ENCODE measurements at places on chromosomes 16 and 17.

- DNase-seq = no peak
Observed at GRCh38 chr16:70689970-70690891, 4.4 kb upstream of the MTSS2 start.

DNA sequence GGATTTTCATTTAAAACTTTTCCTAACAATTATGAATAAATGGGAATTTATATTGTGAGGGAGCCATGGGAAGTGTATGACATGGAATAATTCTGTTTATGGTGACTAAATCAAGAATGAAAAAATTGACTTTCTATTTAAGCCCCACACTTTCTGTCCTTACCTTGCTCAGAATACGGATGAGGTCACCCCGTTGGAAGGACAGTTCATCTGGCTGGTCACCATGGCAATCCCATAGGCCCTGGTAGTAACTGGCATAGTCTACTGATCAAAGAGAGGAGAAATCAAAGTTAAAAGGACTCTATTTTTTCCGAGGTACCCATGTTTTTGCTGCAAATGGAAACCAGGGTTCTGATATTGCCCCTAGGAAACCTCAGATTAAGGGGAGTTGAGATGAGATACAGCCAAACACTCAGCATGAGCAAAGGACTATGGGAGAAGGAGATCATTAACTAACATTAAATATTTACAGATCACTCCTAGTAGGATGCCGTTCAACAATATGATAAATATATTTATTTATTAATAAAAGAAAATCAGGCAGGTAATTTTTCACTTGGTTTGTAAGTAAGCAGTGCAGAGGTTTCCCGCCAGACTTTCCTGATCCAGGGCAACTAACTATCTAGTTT, 54.9 kb downstream of the SNX11 start:
- no peak for DNase-seq

DNA sequence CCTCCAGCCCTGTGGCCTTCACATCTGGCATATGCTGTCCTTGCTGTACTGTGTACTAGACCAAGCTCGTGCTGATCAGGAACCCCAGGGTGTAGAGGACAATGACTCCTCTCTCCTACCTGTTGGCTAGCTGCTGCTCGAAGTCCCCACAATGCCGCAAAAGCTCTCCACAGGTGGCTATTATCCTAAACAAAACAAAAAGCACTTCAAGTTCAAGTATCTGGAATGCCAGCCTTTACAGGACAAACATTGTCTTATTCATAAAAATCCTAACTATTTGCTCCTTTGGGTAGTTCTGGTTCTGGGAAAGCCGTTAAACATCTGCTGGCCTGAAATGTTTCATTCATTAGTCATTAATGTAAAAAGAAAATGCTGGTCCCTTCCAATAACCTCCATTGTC, 42.8 kb downstream of the COG7 start:
- DNase-seq = no peak

GRCh38 chr17:34892461-34893249, 68.6 kb downstream of the CCT6B start:
- DNase-seq = peak; percentile 46

GRCh38 chr16:86806838-86807351, 228.5 kb downstream of the FOXL1 start:
- no peak for DNase-seq

DNA sequence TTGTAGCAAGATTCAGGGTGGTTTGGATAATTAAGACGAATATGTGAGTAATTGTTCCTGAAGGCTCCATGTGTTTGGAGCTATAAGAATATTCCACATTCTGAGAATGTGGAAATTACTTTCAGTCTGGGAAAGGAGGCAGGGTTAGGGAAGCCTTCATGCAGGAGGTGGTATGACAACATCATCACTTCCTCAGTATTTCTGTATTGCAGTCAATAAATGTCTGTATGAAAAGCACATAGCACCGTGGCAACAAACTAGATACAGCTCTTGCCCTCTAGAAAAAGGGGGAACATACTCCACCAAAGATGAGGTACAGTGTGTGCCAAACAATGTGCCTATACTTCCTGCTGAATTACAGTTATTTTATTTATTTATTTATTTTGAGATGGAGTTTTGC, 26.1 kb upstream of the DHRS7B start:
- DNase-seq = no peak

- DNase-seq = no peak
Observed at GRCh38 chr16:48949636-48950035, 332.0 kb downstream of the CBLN1 start.

- no peak for DNase-seq
Observed at GRCh38 chr17:6940186-6940649, 55.6 kb upstream of the ALOX12 start.

DNA sequence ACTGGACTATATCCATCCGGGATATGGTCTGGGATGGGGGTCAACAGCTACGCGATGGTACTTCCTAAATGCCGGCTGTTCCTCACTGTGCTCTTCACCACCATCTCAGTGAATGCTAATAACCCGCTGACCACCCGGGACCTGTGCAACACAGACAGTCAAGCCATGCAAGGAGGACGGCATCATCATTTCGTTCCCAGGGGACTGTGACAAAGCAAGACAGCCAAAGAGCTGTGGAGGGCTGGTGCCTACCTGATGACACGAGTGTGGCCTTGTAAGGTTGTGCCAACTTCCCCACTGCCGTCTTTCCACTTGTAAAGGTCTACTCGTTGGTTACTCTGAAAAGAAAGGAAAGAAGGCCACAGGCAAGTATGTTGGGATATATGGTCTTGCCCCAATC, 33.7 kb downstream of the WDR59 start:
- DNase-seq = no peak

GRCh38 chr16:12303653-12304052, 327.1 kb downstream of the SNX29 start:
- DNase-seq = no peak

DNA sequence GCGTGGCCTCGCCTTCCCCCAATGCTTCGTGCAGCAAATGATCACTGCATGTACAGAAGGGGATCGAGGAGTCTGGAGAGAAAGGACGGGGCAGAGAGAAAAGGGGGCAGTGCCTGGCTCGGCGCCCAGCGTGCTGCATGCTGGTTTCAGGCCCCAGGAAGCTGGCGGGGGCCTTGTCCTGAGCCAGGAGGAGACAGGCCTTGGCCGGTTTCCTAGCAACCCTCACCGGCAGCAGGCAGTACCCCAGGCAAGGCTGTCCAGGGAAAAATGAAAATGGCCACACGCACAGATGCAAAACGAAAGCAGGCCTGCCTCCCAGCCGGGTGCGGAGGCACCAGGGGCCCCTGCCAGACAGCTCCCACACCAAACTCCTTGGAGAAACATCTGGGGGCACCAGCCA, 126.3 kb downstream of the ZFHX3 start:
- DNase-seq = no peak

GRCh38 chr16:75024594-75024993, 25.8 kb downstream of the ZNRF1 start:
- DNase-seq = no peak

DNA sequence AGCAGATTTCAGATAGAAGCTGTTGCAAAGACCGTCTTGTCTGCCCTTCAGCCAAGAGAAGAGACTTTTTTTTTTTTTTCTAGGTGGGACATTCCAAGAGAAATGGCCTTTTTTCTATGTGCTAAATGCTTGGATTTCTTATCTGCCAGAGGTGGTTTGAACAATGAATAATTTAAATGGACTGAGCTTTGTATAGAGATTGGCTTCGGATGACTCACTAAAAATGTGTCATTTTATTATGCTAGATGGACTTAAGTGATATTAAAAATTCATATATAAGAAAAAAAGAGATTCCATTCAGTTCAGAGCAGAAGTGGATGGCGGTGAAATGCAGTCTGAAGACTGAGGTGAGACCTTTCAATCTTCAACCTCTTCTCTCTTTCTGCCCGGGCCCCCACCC, 58.4 kb downstream of the MEAK7 start:
- no peak for DNase-seq

All from neuronal stem cell (in vitro differentiated cells).